Brain (organoid and tissue), 16 donors: ENCODE measurements at places on chromosomes 1 and 21.

DNA sequence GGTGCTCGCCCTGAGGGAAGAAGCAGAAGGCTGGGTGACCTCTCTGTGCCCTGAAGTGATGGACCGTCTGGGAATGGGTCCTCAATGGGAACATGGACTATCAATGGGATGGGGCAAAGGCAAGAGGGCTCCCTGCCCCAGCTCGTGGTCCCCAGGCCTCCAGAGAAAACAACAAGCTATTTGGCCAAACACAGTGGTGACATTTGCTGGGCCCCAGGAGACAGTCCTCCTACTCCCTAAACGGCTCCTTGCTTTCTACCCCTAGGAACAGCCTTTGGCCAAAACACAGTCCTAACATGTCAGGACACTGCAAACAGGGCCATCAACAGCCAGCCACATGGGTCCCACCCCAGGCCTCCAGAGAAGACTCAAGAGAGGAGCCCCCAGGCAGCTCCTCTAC is 102.8 kb downstream of the RAVER2 start:
- no peak for DNase-seq

GRCh38 chr1:2989976-2990375 is 31.3 kb upstream of the ACTRT2 start:
- no peak for DNase-seq

- DNase-seq: no peak
Measured at GRCh38 chr1:195097316-195097715, 1510.9 kb downstream of the KCNT2 start.

DNA sequence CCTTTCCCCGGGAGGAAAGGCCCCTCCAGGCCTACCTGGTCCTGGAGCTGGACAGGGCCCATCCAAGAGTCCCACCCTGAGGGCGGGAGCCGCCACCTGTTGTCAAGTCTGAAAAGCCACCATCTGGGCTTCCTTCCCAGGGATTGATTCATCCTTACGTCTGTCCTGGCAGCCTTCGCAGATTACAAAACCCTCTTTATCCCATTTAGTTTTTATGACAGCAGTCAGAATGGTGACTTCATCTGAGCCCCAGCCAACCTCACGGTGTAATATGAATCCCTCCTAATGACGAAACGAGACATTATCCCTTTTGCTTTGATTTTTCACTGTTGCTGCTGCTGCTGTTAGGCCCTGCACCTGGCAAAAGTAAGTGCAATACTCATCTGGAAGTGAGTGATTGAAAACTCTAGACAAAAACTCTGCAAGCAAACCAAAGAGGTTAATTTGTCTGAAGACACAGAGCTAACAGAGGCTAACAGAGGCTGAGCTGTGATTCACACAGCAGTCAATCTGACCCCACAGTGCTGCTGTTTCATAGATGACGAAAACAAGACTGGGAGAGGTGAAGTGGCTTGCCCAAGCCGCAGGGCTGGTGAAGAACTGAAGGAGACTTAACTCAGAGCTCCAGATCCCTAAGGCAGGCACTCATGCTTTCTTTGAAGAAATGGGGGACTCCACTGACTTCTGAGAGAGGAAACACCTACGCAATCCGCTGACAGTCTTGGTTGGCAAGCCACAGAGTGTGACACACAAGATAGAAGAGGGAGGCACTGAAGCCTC is 30.0 kb upstream of the S100A7 start:
- DNase-seq: peak; percentile 53

DNA sequence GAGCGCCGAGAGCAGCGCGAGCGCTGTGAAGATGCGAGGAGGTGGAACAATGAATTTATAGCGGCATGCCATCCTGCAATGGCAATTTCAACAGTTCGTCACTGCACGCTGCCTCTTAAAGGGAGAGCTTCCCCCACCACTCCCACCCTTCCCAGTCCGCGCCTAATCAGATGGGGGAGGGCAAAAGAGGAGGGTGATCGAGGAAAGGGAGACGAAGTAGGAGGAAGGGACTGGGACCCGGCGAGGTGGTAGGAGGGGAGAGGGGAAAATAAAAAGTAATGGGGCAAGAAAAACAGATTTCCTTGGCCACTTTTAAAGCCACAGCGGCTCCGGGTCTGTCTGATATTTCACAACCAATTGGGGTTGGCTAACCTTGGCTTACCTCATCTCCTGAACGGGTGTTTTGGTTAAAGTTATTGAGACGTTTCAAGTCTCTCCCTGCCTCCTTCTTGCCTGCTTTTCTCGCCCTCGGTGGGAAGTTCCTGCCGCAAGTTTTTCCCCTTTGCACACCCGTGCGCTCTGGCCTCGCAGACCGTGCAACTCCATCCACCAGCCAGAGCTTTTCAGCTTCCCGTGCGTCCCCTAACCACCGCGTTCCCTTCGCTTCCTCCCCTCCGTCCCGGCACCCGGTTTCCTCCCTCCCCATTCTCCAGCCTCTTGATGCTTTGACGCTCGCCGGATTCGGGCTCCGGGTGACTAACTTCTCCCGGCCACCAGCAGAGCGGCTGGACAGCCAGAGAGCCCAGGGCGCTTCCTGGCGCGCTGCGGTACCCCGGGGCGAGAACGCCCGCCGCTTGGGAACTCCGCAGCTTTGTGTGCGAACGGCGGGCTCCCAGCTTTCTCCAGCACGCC is at the start of gene ADAMTS5:
Gene ADAMTS5 (minus strand): TSS at position 27 of the 852 bp plus-strand sequence. CDS start 697 bp downstream, outside the sequence.
- DNase-seq: peak; percentile 64

DNA sequence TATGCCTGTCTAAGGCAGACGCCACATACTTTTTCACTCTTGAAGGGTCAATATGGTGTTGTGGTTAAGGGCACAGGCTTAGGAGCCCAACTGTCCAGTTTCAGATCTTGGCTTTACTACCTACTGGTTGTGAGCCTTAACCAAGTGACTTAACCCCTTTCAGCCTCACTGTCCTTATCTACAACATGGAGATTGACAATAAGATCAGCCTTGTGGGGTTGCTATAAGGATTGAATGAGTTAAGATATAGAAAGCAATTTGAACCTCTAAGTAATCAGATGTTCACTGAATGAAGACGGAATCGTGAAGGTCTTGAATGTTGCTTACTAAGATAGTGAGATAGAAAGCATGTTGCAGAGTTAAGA is 121.3 kb upstream of the JUN start:
- no peak for DNase-seq

- DNase-seq: no peak
Measured at GRCh38 chr1:62613325-62613727, 16.0 kb downstream of the ANGPTL3 start.

DNA sequence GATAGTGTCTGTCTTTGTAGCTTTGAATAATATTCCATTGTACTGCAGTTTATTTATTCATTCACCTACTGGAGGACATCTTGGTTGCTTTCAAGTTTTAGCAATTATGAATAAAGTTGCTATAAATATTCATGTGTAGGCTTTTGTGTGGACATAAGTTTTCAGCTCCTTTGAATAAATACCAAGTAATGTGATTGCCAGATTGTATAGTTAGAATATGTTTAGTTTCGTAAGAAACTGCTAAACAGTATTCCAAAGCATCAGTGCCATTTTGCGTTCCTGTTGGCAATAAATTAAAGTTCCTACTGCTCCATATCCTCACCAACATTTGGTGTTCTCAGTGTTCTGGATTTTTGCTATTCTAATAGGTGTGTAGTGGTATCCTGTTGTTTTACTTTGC is 311.7 kb upstream of the FMN2 start:
- no peak for DNase-seq

DNA sequence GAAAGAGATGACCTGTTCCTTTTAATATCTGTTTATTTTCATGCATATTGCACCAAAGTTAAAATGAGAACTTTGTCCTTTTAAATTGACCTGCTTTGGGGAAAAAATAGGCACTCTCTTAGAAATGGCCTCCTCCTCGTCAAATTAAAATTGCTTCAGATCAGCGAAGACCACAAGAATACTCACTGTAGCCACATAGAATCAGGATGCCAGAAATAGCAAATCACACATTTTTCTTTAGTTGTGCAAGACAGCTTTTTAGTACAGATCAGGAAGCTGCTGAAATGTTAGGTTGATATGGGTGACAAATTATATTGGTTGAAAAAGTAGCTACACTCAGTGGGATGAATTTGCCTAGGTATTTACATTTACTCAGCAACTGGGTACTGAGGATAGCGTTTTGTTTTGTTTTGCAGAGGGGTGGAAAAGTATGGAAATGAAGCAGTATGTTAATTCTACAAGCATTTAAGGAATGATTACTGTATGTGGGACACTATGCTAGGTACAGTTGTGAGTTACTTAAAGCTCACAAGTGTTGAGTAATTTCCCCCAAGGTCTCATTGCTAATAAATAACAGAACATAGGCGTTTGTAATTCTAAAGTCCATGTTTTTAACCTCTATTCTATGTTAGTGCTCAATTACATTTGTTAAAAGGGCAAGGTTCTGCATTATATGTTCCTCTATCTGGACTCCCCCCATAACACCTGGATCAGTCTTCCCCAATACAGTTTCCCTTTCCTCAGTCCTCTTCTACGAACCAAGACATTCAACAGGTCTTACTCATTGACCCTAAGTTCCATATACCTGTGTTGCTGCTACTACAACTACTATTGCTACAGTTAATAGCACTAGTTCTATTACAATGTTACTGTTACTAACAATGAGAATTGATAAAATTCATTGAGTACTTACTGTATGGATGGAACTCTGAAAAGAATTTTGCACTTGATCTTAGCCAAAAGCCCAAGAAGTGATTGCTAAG is 99.4 kb upstream of the S1PR1 start:
- DNase-seq: no peak

- DNase-seq: no peak
Measured at GRCh38 chr21:33824156-33824941, 91.3 kb downstream of the ATP5PO start.

- DNase-seq: no peak
Measured at GRCh38 chr1:40495315-40495903, 13.2 kb upstream of the EXO5 start.

DNA sequence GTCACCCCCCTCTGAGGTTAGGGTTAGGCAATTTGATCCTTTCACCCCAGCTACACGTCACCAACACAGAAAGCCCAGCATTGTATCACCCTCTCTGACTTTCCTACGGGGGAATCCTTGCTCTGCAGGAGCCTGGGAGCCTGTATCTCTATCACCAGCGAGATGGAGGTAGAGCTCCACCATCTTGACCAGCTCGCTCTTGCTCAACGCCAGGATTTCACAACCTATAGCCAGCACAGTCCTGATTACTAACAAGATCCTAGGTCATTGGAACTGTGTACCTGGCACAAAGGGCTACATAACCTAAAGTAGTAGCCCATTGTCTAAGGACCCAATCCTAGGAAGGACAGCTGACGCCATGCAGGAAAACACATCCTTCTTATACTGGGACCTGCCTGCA is 66.1 kb downstream of the DMRTA2 start:
- DNase-seq: no peak

DNA sequence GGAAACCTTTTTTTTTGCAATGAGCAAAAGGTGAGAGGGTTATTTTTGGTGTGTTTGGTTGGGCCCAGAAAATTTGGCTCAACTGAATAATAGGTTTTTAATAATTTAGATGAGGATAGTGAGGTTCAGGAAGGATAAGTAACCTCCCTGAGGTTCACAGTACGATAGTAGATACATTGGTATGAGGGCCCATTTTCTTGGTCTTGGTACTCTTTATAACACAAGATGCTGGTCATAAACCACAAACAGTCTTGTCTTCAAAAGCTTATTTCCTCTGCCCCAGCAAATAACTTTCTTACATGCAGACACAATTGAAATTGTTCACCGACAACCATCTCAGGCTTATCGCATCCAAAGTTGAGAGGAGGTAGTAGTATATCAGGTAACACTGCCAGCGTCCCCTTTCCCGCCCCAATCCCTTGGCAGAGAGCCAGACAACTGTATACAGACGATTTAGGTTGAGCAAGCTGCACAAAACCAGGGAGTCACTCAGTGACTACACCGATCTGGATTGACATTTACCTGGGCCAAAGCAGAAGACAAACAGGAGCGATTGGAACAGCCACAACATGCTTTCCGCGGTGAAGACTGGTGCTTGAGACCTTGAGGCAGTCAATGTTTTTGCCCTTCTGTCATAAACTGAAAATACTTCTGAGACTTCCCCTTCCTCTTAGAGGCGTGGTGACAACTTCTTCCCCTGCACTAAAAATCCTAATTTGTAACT is at the start of gene SLAMF6:
Gene SLAMF6 (minus strand): TSS at position 634 of the 724 bp plus-strand sequence. CDS start 63 bp downstream, at position 571.
- no peak for DNase-seq

DNA sequence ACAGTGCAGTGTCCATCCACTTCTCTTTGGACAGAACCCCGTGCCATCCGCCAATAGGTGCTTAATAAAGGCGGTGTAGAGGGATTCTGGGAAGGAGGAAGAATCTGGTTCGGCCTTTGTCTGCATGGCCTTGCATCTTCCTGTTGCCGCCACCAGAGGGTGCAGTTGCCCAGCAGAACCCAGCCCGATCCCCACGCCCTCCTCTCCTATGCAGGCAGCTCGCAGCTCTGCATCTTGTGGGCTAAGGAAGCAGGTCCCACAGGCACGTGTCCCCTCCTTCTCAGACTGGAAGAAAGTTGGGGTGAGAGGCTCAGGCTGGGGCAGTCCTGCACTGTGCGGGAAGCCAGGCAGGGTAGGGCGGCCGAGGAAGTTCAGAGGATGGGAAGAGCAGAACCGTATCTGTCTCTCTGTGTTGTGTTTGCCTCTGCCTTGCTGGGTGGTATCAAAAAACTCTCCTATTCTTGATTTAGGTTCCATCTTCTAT is 20.8 kb downstream of the NAV1 start:
- peak; percentile 90 for DNase-seq

- no peak for DNase-seq
Measured at GRCh38 chr1:178683291-178683690, 41.8 kb upstream of the RALGPS2 start.

GRCh38 chr1:238596703-238597102 is 706.0 kb upstream of the ZP4 start:
- DNase-seq: no peak

DNA sequence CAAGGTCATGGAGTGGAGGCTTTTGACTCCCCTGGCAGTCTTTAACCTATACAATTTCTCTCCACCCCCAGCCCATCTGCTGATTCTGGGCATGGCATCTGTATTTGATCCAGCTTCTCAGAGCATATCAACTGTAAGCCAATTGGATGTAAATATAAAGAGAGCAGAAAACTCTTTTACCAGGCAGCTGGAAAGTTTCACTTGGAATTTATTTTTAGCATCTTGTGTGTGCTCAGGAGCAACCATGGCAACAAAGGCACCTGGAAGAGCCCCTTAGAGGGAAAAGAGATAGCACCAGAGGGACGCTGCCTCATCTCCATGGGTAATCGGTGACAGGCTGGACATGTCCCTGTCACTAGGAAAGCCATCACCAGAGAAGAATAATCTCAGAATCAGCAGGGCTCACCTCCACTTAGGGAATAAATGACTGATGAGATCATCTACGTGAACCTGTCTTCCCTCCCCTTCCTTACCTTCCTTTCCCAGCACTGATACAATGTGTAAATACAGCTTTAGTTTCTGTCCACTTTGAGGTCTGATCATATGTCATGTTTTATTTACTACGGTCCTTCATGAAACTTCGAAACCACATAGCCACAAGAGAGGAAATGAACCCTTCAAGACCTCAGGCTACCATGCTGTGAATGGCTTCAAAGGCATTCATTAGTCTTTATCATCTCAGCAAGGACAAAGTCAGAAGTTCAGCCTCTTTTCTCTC is 25.3 kb upstream of the SIPA1L2 start:
- peak; percentile 25 for DNase-seq
